ENCODE measurements at places on chromosomes 7 and 10.

DNA sequence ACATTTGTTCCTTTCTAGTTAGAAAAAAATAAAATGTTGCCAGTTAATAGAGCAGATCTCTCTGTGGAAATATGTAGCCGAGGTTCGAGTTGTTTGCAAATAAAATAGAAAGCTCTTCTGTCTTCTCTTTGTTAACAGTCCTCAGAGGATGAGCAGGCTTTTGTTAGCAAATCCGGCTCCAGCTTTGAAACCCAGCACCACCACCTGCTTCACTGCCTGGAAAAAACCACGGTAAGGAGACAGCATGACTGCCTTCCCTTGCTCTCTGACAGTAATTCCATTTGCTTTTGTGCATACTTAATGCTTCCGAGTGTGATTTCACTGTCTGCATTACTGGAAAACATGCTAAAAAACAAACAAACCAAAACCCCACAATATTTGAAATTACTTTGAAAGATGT is 115.6 kb downstream of the TSPAN12 start:
- no peak for DNase-seq

DNA sequence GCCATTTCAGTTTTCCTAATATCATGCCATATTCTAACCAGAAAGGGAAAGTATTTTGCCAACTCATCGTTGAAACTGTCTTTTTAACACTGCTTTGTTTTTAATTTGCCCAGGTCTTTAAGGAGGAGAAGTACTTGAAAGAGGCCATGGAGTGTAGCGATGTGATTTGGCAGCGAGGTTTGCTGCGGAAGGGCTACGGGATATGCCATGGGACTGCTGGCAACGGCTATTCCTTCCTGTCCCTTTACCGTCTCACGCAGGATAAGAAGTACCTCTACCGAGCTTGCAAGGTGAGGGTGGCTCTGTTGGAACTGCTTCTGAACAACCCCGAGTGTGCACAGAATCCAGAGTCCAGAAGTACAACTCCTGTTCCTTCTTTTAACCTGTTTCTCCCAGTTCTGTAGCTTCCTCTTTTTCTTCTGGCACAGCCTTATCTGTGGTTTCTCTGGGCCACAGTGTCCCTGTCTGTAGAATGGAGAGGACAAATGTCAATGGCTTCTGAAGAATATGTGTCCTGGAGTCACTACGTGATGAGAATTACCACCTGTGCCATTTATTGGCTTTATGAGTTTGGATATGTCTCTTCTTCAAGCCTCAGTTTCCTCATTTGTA is 60.1 kb downstream of the LANCL2 start:
- no peak for DNase-seq

- no peak for DNase-seq
Measured at GRCh38 chr7:51108134-51108533, 208.5 kb downstream of the COBL start.

GRCh38 chr7:23333671-23334246 is 34.6 kb downstream of the MALSU1 start:
- DNase-seq, result no peak

GRCh38 chr7:130009848-130010688 is 41.1 kb downstream of the ZC3HC1 start:
- DNase-seq, result peak; percentile 11

DNA sequence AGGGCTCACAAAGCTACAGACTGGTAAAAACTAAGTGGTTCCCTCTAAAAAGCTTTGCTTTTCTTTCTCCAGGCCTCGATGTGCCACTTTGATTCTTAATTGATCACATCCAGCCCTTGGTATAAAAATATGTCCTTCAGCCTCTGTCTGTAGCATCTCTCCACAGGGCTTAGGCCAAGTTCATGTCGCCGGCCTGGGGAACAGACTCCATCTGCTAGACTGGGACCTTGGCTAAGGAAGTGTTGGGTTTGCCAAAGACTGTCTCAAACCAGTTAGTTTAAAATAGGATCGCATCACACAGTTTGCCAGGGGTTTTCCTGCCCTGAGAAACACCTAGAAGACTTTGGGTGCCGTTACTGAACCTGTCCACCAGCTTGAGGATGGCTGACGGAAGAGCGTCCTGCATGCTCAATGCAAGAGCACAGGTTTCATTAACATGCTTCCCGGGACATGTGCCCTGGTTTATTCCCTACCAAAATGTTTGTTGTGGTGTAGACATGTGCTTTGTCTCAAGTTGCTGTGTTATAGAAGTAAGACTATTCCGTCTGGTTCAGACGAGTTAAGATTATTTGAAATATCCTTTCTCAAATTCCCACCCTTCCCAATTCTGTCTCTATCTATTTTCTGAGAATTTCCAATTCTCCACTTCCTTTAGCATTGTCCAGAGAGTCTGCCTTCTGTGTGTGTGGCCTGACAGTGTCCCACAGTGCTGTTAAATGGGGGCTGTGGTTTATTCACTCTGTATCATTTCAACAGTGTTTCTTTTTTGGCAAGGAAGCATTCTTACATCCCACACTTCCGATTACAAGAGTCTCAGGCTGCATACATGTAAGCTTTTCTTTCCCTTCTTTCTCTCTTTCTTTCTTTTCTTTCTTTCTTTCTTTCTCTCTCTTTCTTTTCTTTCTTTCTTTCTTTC is 334.7 kb downstream of the INHBA start:
- no peak for DNase-seq

GRCh38 chr7:50653126-50653864 is 88.1 kb upstream of the DDC start:
- no peak for DNase-seq

DNA sequence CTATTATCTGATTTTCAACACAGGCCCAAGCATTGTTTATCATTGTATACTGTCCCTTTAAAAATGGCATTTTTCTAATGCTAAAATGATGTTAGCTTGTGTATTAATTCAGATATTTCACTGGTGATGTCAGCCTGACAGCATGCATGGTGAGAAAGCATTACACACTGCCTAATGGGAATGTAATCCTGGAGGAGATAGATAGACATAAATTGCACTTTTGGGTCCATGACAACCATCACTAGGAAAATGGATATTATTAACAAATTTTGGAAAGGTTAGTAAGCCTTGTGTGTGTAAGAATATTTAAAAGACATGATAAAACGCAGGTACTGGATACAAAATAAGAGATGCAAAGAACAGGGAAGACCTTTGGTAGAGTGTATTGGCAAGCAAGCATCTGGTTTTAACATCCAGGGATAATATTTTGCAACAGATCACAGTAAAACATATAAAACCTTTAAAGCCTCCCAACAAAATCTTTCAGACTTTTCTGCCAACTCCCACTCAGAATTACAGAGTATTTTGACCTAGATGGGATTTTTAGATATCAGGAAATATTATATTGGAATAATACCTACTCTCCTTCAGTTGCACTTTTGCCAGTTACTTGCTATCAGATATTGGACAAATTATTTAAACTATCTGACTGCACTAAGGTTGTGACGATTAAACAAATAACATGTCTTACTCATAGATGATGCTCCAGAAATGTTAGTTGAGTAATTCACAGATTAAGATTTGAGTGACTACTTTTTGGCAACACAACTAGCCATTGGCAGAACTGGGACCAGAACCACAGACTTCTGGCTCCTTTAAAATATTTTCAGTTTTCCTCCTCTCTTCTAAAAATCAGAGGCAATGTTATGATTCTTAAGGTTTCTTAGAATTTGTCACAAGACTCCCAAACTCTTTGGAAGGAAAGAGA is 291.6 kb upstream of the SEMA3C start:
- DNase-seq, result no peak

DNA sequence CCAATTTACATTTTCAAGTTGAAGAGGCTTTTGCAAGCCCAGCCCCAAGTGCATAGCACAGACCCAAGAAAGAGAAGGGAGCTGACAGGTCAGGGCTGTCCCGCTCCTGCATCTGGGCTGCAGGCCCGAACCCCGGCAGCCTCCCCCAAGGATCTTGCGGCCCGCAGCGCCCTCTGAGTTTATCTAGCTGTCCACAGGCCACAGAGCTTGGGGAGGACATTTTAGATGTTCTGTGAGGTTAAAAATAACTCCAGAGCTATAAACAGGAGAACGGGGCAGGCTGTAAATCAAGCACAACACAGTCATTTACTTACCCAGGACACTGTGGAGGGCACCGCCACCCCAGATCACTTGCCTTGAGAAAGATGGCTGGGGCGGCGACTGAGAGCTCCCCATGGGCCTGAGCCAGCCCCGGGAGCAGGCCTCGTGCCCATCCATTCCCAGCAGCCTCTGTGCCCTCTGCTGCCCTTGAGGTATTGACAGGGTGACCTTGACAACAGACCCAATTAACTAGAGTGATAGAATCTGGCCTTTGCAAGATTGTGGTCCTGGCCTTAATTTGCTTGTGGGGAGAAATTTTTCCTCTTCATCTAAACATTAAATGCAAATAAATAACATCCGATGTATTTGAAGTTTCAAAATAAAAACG is 563.0 kb downstream of the TCERG1L start:
- no peak for DNase-seq

GRCh38 chr10:44300666-44301649 is 83.9 kb downstream of the CXCL12 start:
- DNase-seq, result no peak

- no peak for DNase-seq
Measured at GRCh38 chr10:26173837-26174236, 42.7 kb upstream of the GAD2 start.

DNA sequence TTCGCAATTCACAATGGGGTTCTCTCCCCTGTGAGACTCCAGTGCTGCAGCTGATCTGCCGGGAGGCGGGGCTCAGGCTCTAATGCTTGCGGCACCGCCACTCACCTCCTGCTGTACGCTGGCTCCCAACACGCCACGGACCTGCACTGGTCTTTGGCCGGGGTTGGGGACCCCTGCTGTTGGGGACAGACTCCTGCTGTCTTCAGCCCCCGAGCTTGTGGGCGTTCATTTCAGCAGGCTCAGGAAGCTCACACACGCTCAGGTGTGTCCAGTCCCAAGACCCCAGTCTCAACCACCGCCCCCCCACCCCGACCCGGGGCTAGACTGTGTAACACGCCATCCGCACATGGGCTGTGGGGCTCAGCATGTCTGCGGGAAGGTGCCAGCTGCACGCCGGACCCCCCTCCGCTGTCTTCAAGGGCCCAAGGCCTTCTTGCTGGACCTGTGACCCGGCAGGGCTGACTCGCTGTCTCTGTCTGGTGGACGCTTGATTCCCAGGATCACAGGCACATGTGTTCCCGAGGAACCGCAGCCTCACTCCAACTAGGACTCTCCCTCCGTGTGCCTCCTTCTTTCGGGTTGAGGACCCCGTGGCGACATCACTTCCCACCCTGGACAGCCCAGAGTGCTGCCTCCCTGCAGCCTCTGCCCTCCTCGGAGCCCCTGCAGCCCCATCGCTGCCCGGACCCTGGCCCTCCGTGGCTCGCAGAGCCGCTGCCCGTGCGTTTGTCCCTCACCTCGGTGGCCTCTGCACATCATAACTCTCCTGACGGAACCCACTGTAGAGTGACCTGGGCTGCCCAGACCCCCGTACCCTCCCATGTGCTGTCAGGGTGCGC is 106.4 kb downstream of the DNAJB6 start:
- DNase-seq, result no peak

- no peak for DNase-seq
Measured at GRCh38 chr10:110223298-110223925, 16.0 kb downstream of the MXI1 start.

- peak; percentile 30 for DNase-seq
Measured at GRCh38 chr10:77756319-77757232, 119.0 kb upstream of the KCNMA1 start.

DNA sequence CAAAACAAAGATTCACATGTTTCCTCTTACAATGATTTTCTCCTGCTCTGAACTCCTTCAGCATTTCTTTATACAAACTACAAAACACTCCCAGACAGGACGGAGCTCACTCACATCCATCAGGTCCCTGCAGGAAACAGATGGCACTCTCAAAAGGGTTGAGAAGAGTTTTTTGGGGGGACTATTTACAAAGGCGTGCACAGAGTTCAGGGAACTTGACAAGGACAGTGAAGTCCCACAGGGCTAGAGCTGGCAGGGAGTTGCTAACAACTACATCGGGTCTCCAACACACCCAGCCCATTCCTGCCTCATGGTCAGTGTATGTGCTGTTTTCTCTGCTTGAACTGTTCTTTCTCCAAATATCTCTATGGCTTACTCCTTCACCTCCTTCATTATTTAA is 24.7 kb upstream of the YAE1 start:
- DNase-seq, result no peak

- no peak for DNase-seq
Measured at GRCh38 chr10:43679509-43679908, 30.8 kb upstream of the ZNF32 start.

DNA sequence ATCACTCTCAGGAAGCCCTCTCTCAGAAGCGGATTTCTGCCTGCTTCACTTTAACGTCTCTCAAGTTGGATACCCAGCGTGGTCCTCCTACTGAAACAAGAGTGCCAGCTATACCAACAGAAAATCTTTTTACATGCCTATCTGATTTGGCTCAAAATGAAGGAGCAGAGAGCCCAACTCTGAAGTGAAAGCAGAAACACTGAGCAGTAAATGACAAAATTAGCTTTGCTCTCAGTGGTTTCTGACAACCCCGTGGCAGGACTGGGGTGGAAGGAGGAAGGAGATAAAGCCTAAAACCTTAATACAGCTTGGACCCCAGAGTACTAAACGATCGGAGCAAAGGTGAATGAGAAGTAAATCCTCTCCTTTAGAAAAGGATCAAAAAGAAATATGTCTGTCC is 25.1 kb upstream of the GPR37 start:
- DNase-seq, result no peak
